ENCODE measurements at places on chromosomes 3 and 15.

- DNase-seq = no peak
These were observed 13.8 kb downstream of the THBS1 start for GRCh38 chr15:39594446-39595337.

DNA sequence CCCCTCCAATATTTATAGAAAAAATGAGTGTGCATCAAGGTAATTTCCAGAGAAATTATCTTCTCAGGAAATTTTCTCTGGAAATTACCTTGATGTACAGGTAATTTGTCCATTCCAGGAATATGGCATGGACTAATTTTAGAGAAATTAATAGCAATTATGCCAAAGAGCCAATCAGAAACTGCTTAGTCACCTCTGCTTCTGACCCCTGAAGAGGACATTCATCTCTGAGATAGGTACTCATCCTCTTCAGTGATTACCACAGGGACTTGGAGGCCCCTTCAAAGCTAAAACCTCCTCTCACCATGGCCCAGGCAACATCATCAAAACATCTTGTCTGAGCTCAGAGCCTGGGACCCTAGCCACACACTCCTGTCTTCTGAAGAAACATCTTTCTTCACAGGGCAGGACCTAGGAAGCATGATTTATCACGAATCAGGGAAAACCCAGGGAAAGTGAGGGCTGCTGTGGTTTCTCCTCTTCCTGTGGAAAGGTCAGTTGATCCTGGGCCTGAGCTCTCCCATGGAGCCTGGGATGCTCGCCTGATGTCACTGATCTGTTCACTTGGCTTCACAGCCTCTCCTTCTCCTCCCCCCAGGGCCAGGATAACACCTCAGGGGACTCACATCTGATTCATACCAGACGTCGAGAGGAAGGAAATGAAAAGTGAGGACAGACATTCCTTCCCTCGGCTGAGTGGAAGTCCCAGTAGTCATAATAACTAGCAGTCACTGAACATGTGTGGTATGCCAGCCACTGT, 210.5 kb downstream of the DTWD1 start:
- no peak for DNase-seq

DNA sequence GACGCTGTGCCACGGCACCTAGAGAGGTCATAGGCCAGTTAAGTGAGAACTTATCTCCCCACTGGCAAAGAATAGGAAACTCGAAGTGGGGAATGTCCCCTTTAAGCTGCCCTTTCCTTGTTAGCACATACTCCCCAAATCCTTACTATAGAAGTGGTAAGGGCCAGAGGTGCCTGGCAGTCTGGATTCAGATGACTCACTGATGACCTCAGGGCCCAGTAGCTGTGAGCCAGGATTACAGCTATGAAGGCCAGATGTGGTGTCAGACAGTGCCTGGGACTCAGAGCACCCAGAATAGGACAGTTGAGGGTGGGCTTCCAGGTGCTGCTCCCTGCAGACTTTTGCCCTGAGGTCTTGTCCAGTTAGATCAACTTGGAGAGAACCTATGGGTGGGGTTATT, 37.7 kb downstream of the PDIA5 start:
- no peak for DNase-seq

- DNase-seq = no peak
These were observed 302.2 kb upstream of the NR2E3 start for GRCh38 chr15:71508081-71508682.

DNA sequence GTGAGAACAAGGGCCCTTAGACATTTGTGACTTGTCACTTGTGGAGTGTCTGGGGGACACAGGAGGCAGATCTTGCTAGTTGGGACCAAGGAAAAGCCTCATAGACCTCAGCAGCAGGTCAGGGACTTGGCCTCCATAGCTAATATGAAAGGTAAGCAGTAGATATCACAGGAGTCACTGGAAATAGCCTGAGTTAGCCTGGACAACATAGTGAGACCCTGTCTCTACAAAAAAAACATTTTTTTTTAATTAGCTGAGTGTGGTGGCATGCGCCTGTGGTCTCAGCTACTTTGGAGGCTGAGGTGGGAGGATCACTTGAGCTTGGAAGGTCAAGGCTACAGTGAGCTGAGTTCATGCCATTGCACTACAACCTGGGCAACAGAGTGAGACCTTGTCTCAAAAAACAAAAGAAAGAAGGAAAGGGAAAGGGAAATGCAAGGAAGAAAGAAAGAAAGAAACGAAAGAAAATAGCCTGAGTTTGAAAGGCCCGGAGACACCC, 37.1 kb upstream of the CLK3 start:
- DNase-seq = no peak

GRCh38 chr15:25597571-25597970, 158.7 kb upstream of the UBE3A start:
- DNase-seq = no peak

- no peak for DNase-seq
These were observed 434.2 kb downstream of the ZIC1 start for GRCh38 chr3:147843331-147843730.

DNA sequence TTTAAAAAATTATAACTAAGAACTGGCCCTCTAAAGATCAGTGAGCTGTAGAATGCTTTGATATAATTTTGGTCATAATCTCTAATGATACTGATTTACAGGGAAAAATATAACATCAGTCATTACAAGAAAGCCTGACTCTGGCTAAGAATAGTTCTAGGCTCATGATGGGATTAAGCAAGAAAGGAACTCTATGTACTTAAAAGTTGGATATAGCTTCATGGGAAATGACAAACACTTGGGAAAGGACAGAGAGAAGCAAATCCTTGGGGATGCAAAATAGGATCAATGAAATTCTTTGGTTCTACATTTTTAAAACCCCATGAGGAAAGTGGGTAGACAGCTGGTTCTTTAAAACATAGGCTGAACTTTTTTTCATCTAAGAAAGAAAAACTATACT, 472.7 kb upstream of the NR2F2 start:
- no peak for DNase-seq

DNA sequence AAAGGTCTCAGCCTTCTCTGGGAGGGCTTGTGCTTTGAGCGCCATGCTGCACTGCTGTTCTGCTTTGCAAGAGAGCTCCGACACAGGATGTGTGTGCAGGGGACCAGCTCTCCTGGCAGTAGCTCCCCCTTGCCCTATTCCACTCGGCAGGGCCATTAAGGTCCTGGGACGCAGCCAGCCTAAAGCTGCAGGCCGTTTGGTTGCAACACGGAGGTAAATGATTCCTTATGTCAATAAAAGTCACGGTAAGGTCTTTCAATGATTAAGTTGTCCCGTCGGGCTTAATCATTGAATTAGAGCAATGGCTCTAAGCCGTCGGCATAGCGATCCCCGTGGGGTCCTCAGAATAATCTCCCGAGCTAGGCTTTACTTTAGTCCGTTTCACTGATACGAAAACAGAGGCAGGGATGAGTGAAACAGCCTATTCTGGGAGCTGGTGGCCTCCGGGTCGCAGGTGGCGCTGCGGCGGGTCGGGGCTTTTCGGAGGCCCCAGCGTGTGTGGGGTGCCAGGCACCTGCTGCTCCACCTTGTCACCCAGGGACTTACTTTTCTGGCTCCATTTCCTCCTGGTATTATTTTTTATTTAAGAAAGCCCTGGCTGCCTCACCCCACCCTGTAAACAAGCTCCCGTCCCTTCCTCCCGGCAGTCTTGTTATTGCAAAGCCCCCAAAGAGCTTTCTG, 525.2 kb downstream of the OCA2 start:
- no peak for DNase-seq

DNA sequence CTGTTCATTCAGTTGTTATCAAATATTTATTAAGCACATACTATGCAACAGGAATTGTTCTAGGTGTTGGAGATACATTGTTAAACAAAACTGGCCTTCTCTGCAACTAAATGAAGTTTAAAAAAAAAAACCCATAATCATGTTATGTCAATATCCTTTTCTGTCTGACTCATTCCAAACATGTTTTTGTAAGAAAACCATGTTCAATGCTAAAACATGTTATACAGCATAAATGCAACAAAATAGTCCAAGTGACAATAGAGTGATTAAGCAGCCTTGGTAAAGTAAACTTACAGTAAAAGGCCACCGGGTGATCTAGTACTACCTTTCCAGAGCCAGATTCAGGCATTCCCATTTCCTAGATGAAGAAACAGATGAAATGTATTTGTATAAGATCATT, 278.0 kb upstream of the NECTIN3 start:
- no peak for DNase-seq

- no peak for DNase-seq
These were observed 346.3 kb upstream of the UMPS start for GRCh38 chr3:124383846-124384466.

DNA sequence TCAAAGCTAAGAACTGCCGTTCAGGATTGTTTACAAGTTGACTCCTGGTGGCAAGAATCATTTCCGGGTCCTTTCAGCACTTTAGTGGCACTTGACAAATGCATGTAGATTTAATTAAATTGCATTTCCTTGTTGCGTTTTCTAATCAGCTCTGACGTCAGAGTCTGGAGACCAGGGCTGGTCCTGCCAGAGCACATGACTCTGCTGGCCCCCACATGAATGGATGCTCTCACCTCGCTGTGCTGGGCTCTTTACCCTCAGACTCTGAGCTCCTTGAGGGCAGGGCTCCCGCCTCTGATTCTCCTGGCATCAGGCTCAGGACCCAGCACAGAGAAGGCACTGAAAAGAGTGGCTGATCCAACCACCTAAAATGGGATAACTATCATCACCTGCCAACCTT, 69.4 kb downstream of the FEM1B start:
- DNase-seq = no peak

DNA sequence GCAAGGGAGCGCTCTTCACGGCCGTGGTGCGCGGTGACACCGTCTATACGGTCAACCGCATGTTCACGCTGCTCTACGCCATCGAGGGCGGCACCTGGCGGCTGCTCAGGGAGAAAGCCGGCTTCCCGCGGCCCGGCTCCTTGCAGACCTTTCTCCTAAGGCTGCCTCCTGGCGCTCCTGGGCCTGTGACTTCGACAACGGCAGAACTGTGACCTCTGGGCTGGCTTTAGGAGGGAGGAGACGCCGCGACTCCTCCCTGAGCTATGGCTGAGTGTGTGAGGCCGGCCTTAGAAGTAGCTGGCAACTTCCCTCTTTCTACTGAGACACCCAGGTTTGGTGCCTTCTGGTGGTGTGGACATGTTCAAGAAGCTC, 1.4 kb downstream of the KBTBD13 start:
- DNase-seq = no peak

- no peak for DNase-seq
These were observed 162.9 kb downstream of the CHSY1 start for GRCh38 chr15:101088788-101089578.

DNA sequence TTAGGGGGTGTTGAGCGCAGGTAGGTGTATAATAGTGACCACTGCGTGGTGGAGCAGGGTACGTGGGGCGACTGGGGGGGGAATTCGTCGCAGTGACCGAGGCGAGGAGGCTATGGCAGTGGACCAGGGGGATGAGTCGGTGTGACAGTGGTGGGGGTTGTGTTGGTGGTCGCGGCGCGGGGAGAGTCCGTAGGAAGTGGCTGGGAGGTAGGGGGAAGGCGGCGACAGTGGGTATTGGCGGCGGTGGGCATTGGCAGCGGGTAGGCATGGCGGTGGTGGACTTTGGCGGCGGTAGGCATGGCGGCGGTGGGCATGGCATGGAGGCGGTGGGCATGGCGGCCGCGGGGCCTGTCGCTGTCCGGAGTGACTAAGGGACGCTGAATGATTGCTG, 739 bp downstream of the SNRPN start:
- no peak for DNase-seq

DNA sequence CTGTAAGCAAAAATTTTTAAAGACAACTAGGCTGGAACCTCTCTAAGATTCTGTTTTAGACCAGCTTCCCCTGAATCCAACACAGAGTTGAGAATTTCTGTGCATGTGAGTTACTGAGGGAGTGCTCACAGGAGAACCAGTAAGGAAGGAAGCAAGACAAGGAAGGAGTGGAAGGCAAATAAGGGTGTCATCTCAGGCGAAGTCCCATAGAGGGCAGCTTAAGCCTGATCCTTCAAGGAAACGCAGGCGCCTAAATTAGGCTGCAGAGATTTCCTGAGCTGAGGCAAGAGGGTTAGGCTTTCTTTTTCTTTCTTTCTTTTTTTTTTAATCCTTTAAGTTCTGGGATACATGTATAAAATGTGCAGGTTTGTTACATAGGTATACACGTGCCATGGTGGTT, 36.2 kb upstream of the COL6A6 start:
- no peak for DNase-seq

- DNase-seq = no peak
These were observed 166.5 kb downstream of the NSMCE3 start for GRCh38 chr15:29102911-29103823.

GRCh38 chr3:67790043-67790442, 135.6 kb upstream of the SUCLG2 start:
- DNase-seq = no peak

GRCh38 chr3:189655617-189656016, 24.4 kb downstream of the TP63 start:
- no peak for DNase-seq

DNA sequence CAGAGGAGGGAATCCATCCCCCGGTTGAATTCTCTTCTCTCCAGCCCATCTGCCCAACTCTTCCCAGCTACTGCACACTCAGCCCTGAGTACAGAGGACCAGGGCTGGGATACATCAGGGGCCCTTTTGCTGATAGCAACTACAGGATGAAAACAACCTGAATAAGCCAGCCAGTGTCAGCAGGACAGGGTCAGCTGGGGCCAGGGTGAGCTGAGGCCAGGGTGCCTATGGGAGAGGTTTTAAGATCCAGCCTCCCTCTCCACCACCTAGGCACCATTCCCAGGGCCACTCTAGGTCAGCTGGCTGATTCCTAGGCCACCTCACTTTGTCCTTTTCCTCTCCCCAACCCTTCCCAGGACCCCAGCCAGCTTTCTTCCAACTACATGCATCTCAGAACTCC, 83.8 kb downstream of the MRPL46 start:
- DNase-seq = no peak

GRCh38 chr3:74403307-74403706, 211.2 kb downstream of the CNTN3 start:
- DNase-seq = no peak

DNA sequence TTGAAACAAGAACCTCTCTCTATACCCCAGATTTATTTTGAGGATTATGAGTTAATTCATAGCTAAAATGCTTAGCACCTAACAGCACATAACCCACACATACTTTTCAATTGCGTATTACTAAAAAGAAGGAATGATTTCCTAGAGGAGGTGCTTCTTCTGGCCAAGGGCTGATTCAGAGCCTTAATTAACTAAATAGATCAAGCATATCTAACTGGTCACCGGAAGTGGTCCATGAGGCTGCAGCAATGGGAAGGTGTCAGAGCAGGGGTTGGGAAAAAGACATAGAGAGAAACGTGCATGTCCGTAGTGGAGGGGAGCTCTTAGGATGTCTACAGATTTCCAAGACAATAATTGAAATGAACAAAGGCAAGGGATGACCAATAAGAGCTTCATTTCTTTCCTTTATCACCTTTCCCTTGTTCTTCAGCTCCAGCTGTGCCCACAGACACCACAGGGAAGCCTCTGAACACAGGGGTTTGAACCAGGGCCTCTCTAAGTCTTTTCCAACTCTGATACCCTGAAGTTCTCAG, 467 bp downstream of the HGD start:
- DNase-seq = no peak

GRCh38 chr3:172869368-172869771, 118.8 kb downstream of the ECT2 start:
- no peak for DNase-seq

- DNase-seq = no peak
These were observed 376.1 kb upstream of the CFAP20DC start for GRCh38 chr3:59425942-59426341.

- DNase-seq = no peak
These were observed 28.0 kb upstream of the LACTB start for GRCh38 chr15:63093486-63094205.

Measured in esophagus squamous epithelium (tissue), 5 donors.